Activated naive CD4-positive, alpha-beta T cell treated with anti-CD3 and anti-CD28 coated beads, Interleukin-2, amount 50 U/mL, for 72 hours (primary cell): ENCODE measurements at places on chromosomes 7 and 10. TPM values are rescaled to one million over a fixed set of nuclear protein-coding genes. Genes with fewer than 3 reads are reported as not detected.

DNA sequence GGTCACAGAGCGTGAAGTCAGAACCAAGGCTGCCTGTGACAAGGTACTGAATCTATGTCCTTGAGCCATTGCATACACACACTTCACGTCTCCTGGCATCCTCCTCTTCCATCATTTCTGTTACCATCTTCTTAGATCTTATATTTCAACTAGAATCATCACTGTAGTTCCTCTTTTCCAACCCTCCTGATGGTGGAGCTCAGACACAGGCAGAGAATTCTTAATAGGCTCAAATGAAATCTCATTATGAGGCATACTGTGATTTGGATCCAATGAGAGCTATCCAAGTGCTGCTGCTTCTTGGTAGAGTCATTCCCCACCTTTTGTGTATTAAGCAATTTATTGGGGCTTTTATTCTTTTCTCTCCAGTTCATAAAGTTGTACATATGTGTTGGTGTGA is 113.2 kb downstream of the CALCR start:
- DNase-seq, result no peak

DNA sequence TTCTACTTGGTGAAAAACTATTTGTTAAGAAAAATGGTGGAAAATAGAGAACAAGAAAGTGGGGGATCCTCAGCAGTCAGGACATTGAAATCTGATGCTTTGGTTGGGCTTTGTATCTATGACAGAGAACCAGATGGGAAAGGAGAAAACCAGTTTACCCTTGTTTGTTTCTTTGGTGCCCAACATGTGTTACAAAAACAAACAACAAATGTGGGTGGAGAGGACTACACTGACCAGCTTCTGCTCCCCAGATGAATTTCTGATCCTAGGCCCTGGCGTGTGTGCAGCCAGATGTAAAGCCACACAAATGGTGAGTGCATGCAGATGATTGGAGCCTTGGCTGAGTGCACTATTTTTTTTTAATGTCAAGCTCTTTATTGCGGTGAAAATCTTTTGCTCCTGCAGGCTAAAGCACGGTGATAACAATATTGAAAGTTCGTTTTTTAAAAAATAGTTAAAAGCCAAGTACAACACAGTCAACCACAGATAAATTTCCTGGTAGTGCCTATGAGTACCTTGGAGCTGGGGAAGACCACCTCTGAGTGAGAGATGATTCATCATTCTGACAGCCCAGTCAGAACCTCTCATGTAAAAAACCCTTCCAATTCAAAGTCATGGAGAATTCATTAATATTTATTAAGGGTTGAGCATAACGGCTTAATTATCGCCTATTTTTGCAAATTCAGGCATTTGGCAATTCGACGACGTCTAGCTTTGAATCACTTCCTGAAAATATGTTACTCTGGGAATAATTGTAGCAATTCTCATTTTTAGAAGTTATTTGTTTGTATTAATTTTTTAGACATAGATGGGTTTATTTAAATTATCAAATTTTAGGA is 163.7 kb downstream of the AGMO start:
- no peak for DNase-seq

GRCh38 chr10:15167411-15168290 is 842 bp downstream of the NMT2 start:
- peak; percentile 48 for DNase-seq

DNA sequence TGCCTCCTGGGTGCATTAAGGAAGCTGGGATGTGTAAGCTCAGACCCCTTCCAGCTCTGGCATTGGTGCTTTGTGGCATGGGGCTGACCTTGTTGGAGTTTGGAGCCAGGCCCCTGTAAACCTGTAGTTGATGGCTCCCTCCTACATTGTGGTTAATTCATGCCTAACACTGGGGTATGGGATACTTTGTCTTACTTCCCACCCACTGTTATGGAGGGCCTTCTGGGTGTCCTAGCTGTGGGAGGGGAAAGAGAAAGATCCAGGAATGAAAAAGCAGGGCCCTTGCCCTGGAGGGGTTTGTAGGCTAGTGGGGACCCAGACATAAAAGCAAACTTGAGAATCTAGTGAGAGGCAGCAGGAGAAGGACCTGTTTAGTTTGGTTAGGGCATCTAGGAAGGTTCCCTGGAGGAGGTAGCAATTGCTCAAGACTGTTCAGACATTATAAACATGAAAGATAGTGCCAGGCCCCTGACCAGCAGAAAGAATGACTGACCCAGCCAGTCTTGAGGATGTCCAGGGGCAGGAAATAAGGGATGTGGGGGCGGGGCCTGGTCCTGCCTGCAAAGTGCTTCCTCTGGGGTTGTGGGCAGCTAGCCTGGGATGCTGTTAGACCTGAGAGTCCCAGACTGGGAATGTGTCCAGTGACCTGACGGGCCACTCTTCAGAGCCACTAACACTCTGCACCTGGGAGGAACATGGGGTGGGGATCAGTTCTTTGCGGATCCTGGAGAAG is 6.6 kb downstream of the ADAMTS14 start:
- no peak for DNase-seq

DNA sequence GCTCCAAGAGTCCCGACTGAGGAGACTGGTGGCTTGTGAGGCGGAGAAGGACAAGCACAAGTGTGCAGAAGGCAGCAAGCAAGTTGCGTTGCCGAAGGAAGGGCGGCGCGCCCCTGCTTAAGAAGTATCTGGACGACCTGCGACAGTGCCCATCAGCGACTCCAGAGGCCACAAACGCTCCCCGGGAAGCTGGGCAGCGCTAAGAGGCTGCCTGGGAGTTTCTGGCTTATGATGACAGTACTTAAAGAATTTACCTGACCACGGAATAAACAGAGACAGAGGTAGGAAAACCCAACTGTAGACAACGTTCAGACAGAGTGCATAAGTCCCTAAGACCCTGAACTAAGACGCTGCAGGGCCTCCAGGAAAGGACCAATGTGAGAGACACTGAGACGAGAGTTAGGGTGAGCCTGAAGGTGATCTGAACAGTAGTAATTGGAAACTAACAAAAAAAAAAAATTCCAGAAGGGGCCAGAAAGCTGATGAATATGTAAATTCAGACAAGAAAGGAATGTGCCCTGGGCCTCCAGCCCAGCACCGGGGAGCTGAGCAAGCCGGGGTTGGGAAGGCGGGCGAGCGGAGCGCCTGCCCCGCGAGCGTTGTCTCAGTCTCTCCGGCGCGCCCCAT is 1.0 kb downstream of the OSBPL3 start:
- no peak for DNase-seq

GRCh38 chr10:86314616-86315548 is 51.7 kb downstream of the GRID1 start:
- DNase-seq, result no peak

DNA sequence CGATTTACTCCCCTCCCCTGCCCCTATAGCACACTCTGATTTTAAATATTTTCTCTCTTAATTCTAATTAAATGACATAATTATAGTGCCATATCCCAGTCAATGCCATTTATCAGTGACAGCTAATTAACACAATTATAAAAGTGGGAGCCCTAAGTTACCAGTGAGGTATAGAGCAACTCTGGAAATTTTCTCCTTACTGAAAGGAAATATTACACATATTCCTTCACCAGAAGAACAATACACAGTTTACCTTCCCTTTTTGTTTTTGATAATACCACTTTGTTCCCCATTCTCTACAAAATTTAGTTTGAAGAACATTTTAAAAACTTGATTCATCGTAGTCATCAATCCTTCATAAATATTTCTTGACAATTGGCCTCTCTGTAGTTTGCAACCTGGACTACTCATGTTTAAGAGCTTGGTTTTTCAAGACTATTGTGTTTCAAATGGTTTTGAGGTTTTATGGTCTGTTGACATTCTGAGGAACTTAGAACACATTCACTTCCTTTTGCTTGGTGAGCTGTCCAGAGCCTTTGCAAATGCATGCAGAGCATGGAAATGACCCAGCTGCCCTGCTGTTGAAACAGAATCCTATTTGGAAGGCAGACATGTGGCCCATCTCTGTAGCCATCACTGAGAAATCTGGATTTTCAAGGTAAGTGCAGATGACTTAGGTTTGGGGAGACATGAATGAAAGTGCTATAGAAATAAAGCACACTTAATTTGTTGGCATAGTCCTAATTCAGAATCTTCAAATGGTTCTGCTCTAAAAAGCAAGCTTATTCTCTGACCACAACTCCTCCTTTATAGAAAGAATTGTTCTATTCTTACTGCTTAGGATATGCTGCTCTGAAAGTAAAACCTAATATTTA is at the start of gene GPR141:
Gene GPR141 (plus strand): TSS at position 521 of the 875 bp plus-strand sequence. CDS start 56,628 bp downstream, outside the sequence.
- no peak for DNase-seq

Gene MUC3A
- not detected for total RNA-seq

Gene ELN
- not detected for total RNA-seq

DNA sequence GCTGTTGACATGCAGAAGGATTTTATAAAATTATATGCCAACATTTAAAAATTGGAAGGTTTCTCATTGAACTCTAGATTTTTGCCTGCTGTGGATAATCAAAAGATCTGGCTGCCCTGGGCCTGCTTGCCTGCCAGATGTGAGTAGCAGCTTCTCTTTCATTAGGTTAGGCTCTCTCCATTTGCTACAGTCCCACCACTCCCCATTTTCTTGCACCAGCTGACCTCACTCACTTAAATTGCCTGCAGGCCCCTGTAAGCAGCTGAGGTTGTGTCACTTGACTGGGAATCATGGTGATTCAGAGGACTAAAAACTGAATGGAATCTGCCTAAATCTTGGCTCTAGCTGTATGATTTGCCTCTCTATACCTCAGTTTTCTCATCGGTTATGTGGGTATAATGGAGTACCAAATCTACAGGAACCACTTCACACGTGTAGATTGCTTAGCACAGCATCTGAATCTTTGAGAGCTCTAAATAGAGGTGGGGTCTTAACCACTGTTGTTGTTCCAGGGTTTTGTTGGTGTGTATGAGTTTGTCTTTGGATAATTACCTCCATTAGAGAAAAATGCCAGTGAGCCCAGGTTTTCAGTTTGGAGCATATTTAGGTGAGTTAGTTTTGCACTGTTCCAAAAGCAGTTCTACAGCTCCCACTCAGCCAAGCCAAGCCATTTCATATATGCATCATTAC is 18.6 kb upstream of the RAPGEF5 start:
- DNase-seq, result no peak

Gene ACHE
- total RNA-seq, result 0.12 TPM

DNA sequence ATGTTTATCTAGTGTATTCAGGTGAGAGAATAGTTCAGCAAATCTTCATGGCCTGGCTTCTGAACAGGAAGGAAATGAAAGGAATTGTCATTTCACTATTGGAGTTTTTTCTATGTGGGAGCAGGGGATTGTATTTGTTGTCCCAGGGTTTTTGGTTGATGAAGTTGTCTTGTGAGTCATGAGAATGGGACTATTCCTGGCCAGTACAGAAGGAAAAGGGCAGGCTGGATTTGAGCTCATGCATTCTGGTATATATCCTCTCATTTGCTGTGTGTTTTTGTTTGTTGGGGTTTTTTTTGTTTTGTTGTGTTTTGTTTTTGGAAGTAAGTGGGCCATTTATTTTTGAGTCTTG is 101.2 kb upstream of the MKLN1 start:
- DNase-seq, result no peak

- DNase-seq, result no peak
These were observed 92.9 kb downstream of the CPED1 start for GRCh38 chr7:121081327-121081936.

- DNase-seq, result no peak
These were observed 76.2 kb downstream of the ZNF22 start for GRCh38 chr10:45076891-45077290.

Gene GARS1
- total RNA-seq, result 263 TPM

DNA sequence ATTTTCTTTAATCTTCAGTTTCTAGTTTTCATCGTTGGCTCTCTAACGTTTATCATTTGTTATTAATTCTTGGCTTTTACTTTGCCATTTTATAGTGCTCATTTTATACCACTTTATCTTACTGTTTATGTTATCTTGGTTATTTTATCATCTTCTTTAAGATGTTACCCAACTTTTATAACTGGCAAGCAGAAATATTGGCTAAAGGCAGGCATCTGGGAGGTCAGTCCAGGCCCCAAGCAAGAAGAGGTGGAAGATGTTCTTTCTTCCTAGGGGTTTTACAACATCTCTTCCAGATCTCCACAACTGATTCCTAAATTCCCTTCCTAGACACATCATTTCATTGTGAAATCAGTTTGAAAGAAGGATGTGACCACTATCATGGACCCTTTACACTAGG is 208.1 kb downstream of the AHR start:
- no peak for DNase-seq

- no peak for DNase-seq
These were observed 69.5 kb downstream of the SORCS1 start for GRCh38 chr10:107094824-107095522.

- DNase-seq, result no peak
These were observed 23.6 kb downstream of the RBM20 start for GRCh38 chr10:110667620-110668343.

Gene NME8
- not detected for total RNA-seq

DNA sequence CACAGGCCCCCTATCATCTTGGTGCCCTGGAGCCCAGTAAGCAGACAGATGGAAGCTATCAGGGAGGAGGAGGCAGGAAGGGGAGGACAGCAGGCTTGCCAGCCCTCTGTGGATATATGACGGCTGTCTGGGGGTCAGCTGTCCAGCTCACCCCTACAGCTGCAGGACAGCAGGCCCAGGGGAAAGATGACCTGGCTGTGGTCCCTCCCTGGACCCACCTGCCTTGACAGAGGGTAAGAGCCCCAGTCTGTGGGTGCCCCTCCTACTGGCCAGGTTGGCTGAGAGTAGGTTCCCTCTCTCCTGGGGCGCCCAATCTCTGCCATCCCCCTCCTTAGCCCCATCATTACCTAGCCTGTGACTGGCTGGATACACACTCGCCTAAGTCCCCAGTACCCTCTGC is 62.5 kb downstream of the C10orf143 start:
- DNase-seq, result no peak

- no peak for DNase-seq
These were observed 743 bp upstream of the NRF1 start for GRCh38 chr7:129610709-129611245.

GRCh38 chr7:128266529-128266882 is 25.4 kb downstream of the LEP start:
- no peak for DNase-seq

GRCh38 chr10:110436554-110437350 is 61.0 kb upstream of the DUSP5 start:
- peak; percentile 4 for DNase-seq

Gene TEX36
- not detected for total RNA-seq

GRCh38 chr7:935164-935873 is 19.2 kb downstream of the ADAP1 start:
- no peak for DNase-seq

DNA sequence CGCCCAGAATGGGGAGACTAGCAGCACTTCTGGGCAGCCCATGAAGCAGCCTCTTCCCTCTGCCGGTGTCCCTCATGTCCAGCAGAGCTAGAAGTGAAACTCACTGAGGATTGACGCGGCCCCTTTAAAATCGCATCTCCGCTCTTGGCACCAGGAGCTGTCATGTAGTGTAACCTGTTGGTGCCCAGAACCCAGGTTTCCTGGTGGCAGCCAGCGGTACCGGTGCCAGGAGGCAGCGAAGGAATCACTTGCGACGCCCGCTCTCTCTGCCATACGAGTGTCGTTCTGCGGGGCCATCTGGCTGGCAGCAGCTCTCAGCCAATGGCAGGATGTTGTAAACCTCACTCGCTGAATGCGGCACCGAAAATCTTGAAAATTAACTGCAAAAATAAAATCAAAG is 82.7 kb downstream of the CUX1 start:
- no peak for DNase-seq

GRCh38 chr7:51280156-51280555 is 36.5 kb downstream of the COBL start:
- DNase-seq, result no peak

Gene ARHGEF5
- total RNA-seq, result 11.4 TPM

Gene COL13A1
- total RNA-seq, result not detected

Gene FKBP6
- not detected for total RNA-seq
